ENCODE measurements at places on chromosomes 1 and 21.

DNA sequence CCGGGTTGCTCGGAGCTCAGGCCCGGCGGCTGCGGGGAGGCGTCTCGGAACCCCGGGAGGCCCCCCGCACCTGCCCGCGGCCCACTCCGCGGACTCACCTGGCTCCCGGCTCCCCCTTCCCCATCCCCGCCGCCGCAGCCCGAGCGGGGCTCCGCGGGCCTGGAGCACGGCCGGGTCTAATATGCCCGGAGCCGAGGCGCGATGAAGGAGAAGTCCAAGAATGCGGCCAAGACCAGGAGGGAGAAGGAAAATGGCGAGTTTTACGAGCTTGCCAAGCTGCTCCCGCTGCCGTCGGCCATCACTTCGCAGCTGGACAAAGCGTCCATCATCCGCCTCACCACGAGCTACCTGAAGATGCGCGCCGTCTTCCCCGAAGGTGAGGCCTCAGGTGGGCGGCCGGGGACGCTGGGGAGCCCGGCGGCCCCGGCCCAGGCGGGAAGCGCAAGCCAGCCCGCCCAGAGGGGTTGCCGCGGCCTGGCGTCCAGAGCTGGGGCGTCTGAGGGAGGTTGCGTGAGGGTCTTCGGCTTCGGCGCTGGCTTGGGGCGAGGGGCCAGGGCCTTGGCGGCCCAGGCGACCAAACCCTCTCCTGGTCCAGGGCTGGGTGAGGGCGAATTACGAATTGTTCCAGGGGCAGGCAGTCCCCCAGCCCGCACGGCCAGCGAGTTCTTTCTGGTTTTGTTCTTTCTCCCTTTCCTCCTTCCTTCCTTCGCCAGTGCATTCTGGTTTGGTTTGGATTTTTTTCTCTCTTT lies 805 bp downstream of the SIM2 start:
- no peak for DNase-seq

GRCh38 chr1:51912881-51913280 lies 34.4 kb upstream of the NRDC start:
- DNase-seq, result no peak

DNA sequence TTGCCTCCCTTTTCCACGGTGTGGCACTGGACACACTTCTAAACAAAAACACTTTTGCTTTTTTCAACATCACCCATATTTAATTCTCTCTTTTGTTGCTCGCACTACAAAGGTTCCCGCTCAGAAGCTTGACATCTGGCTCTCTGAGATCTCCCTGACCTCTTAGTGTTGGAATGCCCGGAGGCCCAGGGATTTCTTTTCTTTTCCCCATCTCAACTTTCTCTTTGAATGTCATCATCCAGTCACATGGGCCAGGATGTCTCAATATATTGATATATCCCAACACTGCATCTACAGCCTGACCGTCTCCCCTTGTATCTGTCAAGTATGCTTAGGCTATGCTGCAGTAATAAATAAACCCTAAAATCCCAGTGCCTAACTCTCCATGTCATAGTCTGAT lies 54.3 kb upstream of the DESI2 start:
- no peak for DNase-seq

DNA sequence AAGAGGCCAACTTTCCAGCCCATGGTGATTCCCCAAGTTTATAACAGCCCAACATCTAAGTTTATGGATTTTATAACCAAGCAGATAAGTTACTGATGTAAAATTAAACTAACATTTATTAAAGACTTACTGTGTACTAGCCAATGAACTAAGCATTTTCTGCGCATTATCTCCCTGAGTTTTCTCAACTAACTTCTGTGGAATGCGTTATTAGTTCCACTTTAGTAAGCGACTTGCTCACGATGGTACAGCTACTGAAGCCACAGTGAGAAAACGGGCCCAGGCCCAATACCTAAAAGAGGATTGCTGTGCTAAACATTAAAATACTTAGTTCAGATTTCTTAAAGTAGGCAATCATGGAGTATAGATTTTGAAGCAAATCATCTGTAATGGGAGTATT lies 61.0 kb downstream of the ZBTB18 start:
- no peak for DNase-seq

GRCh38 chr1:223726380-223727001 lies 14.2 kb downstream of the CAPN2 start:
- DNase-seq, result peak; percentile 38

DNA sequence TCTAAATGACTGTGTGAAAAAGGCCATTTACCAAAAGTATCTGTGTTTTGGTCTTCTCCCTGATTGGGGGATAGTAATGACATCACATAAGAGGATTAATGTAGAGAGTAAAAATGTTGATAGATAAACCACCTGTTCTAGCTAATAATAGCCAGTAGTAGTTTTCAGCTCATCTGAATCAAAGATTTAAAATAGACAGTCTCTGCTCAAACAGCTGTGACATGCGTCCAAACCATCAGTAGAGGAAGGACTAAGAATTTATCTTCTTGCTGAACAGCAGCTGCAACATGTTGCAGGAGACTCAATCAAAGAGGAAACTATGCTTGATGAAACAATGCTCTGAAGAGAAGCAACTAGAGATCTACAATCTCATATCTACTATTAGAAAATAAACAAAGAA lies 21.4 kb downstream of the TMPRSS15 start:
- no peak for DNase-seq

DNA sequence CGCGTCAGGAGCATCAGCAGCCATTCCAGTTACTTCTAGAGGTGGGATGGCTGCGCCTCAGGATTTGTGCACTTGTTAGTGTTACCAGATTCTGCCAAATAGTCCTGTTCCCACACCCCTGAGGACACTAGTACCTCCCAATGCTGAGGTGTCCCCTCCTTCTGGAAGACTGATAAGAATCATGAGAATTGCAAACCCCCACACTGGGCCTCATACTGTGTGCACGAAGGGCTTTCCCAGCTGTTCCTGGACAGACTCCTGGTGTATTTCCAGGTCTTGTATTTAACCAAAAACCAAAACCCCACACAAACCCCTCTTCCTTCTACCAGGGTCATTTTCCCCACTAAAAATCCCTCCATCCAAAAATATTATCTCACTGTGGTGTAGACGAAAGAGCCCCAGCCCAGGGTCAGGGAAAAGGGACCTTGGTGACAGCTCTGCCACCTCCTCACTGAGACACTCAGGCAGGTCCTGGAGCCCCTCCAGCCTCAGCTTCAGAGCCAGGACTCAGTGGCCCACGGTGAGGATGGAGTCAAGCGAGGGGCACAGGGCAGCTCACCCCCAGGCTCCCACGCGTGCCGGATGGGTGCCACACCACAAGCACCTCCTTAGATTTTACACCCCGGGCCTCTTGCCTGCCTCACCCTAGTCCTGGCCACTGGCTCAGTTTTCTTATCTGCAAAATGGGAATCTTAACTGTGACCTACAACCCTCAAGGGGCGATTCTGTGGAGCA lies 131.4 kb upstream of the RUNX3 start:
- no peak for DNase-seq

DNA sequence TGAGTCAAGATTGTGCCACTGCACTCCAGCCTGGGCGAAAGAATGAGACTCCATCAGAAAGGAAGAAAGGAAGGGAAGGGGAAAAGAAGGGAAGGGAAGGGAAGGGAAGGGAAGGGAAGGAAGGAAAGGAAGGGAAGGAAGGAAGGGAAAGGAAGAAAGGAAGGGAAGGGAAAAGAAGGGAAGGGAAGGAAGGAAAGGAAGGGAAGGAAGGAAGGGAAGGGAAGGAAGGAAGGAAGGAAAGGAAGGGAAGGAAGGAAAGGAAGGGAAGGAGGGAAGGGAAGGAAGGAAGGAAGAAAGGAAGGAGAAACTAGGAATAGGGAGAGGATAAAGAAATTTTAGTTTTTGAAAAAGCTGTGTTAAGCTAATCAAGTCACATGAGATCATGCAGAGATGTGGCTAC lies 33.4 kb upstream of the NID1 start:
- no peak for DNase-seq

GRCh38 chr1:29953961-29954360 lies 717.6 kb downstream of the PTPRU start:
- no peak for DNase-seq

DNA sequence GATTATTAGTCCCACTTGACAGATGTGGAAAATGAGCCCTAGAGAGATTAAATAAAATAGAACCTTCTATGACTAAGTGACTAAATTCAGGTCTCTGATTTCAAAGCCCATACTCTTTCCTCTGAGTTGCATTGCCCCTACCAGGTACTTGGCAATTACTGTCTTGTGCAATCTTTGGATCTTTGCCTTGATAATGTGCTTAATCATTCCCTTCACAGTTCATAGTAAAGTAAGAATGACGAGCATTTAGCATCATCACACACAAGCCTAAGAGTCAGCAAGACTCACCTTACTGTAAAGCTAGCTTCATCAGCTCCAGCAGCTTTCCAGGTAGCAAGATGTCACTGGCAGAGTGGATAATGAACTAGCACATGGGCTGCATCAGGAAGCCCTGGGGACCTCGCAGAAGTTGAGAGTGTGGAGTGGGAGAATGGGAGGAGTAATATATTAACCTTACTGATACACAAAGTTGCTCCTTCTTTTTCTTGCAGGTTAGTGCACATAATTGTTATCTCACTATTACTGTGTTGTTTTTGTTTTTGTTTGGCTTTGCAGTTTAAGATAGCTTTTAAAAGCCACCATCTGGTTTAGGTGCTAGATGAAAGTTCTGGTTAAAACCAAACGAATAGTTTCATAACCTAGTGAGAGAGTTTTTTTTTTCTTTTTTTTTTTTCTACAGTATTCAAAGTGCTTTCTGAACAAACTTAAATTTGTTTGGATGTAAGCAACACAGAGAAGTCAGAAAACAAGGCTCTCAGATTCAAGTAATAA lies 71.8 kb downstream of the PBX1 start:
- DNase-seq, result peak; percentile 13

- no peak for DNase-seq
Observed at GRCh38 chr1:115609021-115609420, 32.7 kb upstream of the VANGL1 start.

- no peak for DNase-seq
Observed at GRCh38 chr1:183982172-183982963, 55.2 kb downstream of the COLGALT2 start.

GRCh38 chr1:7424352-7424890 lies 346.7 kb upstream of the VAMP3 start:
- no peak for DNase-seq

DNA sequence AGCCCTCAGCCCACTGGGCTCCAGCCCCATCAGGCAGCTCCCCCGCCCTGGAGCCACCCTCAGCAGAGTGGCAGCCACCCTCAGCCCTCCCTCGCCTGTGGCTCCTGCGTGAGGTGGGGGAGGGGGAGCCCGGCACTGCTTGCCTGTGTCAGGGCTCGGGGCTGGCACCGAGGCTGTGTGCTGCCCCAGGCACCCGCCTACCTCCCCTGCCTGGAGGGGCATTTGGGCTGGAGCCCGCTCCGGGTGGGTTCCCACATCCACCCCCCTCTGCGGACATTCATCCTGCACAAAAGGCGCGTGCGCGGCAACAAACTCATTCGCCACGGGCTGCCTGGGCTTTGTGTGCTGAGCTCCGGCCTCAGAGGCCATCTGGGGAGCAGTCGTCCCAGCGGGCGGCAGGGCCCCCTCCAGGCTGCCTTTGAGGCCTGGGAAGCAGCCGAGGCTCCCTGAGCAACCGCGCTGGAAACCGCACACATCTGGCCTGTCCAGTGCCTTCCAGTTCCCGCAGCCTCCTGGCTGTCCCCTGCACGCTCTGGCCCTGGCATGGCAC lies 12.6 kb upstream of the TNFRSF14 start:
- peak; percentile 41 for DNase-seq

DNA sequence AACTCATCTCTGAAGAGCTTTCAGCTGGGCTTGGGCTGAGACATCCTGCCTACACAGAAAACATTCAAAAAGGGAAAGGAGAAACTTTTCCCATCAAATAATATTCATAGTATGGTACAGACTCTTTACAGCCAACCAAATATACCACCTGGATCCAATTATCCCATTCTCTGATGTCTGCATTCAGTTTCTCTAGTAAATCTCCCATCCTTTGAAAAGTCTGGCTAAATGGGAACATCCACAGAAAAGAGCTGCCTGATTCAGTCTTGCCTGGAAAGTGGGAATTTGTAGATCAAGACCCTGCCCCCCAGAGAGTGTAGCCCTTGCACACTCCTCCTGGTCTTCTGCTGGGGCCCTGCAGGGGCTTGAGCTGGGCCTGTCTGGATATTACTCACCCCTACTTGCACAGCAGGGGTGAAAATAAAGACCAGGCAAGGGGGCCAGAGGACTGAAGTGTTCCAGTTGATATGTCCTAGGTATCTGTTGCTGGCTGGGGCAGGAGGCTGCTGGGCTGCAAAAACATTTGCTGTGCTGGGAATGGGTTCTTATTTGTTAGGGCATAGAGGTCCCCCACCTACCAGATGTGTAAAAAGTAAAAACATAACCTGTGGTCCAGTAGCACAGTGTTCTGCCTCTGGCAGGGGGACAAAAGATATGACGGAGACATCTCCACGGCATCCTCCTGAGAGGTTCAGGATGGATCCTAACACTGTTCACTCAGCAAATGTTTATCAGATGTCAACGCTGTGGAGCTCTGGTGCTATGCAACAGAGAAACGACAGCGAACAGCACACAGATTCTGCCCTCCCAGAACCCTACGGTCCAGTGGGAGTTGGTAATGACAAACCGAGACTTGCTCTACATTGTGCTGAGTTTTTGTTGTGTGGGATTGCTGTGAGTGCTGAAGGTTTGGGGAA lies 140.3 kb downstream of the PLXNA2 start:
- no peak for DNase-seq
